ENCODE measurements at places on chromosomes 3 and 15.

DNA sequence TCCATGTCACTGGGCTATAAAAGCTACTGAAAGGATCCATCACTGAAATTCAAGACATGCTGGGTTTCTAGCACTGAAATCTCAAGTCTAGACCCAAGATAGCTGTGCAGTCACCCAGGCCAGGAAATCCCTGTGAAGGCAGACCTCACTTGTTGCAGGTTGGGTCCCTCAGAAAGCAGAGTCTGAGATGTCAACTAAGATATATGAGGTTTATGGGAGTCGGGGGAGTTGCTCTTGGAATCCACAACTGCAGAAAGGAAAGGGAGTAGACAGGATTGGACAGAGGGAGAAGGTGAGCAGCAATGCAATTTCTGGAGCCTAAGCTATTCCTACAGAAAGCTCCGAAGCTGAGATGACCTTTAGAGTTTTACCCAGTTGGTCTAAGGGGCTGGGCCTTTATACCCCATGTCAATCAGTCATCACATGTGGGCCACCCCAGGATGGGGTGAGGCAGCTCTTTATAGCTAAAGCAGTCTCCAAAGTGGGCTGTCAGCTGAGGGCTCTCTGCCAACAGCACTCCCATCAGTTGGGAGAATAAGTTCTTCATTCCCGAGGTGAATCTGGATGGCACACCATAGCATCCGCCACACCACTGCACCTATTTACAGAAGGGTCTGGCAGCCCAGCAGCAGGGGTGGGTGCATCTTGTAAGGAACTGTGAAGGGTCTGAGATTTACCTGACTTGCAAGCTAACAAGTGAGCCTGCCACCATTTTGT, 52.3 kb upstream of the ACVR2B start:
- no peak for DNase-seq

GRCh38 chr3:107620534-107620933, 97.8 kb downstream of the BBX start:
- DNase-seq: no peak

- DNase-seq: peak; percentile 80
These were observed 31.4 kb downstream of the HRH1 start for GRCh38 chr3:11185564-11186317.

DNA sequence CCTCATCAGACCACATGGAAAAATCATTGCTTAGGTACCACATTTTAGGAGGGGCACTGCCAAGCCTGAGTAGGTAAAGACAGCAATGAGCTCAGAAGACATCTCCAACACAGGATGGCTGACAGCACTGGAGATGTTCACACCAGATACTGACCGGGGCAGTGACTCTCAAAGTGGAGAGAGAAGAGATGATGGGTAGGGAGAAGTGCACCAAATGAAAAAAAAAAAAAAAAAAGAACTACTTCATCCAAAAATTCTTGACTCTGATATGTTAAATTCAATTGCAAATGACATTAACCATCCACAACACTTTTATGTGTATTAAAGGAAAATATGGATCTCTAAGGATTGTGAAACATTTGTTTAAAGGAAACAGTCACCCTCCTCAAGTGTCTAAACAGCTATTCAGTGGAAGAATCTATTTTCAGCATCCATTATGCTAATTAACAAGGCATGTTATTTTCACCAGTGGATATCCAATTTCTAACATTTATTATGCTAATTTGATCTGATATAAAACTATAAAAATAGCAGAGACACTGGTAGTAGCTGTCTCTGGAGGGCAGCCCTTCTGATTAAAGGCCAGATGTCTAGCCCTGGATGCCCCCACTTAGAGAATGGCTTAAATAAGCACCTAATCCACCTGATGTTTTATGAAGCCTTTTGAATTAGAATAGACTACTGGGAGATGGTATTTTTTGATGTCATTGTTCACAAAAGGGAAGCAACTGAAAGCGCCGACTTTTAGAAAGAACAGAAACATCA, 48.2 kb upstream of the VGLL4 start:
- DNase-seq: no peak

DNA sequence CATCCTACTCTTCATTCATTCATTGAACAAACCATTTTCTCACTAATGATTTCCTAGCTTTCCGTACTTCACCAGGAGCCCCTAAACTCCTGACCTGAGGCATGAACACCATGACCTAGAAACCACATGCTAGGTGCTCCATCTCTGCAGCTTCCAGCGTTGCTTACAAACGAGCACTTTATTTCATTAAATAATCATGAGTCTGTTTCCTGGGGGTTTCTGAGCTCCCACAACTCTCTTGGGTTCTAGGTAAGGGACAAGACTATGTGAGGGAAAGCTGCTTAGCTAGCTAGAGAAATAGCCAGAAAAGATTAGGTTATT, 1.3 kb downstream of the MAP2K1 start:
- no peak for DNase-seq

- no peak for DNase-seq
These were observed 65.1 kb downstream of the SLC12A8 start for GRCh38 chr3:125147491-125147820.

- peak; percentile 58 for DNase-seq
These were observed at the start of gene CFAP100 for GRCh38 chr3:126394179-126394976. Gene CFAP100 (plus strand): TSS chr3:126394909. CDS start chr3:126396001, 1,092 bp downstream.

- DNase-seq: no peak
These were observed 441.1 kb upstream of the DPH6 start for GRCh38 chr15:35987056-35987455.

GRCh38 chr3:8990266-8991215, 27.3 kb upstream of the RAD18 start:
- peak; percentile 65 for DNase-seq

DNA sequence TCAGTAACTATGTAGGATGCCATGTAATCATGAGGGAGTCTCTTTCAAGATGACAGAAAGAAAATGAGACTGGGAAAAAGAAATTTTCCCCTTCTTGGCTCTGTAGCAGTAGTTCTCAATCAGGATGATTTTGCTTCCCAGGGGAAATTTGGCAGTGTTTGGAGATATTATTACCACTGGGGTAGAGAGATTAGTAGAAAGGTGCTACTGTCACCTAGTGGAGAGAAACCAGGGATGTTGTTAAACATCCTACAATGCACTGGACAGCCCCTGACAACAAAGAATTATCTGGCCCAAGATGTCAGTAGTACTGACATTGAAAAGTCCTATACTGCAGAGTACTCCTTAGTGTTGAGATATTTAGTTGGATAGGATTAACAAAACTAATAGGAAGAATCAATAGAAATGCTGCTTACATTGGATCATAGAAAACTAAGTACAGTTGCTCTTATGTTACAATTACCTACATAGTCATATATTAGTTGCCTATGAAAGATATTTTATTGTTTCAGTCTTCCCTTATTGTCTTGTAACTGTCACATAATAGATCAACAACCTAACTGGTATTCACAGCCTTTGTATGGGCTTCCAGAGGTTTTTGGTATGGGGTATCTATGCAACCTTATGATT, 433.3 kb downstream of the RAP2B start:
- no peak for DNase-seq

DNA sequence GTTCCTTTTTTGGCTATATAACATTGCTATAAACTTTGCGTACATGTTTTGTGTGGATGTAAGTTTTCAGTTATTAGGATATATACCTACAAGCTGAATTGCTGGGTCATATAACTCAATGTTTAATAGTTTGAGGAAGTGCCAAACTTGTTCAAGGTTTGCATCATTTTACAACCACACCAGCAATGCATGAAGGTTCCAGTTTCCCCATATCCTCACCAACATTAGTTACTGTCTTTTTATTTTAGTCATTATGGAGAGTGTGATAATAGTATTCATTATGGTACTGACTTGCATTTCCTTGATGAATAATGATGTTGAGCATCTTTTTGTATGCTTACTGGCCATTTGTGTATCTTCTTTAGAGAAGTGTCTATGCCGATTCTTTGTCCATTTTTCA, 112.3 kb downstream of the NR1I2 start:
- DNase-seq: no peak

GRCh38 chr15:29815000-29815710, 7.1 kb downstream of the TJP1 start:
- DNase-seq: no peak

- no peak for DNase-seq
These were observed 14.4 kb upstream of the TBL1XR1 start for GRCh38 chr3:177211503-177212277.

DNA sequence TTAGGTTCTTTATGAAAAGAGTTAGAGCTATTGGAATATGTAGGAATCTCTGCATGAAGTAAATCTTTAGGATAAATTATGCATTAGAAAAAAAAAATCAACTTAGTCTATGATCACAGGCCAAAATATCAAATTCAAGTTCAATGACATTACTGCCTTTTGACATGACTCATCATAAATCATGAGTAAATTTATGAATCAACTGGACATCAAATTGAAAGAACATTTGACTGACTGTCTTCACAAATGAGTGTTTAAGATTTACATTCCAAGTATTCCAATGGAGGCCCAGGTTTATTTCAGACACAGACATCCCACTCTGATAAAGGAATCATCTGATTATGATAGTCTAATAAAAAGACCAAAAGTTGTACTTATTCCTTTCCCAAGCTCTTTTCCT, 192.8 kb upstream of the TTC14 start:
- DNase-seq: no peak

DNA sequence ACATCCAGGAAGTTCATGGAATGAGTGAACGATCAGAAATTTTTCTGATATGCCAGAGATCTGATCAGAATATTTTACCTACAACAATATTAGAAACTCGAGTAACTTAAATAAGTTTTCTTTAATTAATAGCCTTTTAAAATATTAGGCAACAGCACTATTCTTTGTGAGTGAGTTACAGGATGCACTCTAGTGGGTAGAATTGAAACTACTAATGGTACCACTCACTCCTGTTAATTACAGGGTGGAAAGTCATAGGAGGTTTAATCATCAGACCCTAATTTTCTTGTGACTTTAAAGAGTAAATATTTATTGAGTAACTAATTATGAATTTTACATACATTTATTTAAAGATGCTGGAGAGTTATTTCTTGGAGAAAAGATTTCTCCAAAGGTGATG, 217.3 kb downstream of the CACNA2D3 start:
- DNase-seq: no peak

DNA sequence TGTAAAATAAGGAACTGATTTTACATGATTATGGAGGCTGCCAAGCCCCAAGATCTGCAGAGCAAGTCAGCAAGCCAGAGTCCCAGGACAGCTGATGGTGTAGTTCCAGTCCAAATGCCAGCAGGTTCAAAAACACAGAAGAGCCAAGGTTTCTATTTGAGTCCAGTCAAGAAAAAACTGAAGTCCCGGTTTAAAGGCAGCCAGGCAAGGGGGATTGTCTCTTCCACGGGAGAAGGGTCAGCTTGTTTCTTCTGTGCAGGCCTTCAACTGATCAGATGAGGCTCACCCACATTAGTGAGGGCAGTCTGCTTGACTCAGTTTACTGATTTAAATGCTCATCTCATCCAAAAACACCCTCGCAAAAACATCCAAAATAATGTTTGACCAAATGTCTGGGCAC, 246.2 kb downstream of the PLCL2 start:
- no peak for DNase-seq

DNA sequence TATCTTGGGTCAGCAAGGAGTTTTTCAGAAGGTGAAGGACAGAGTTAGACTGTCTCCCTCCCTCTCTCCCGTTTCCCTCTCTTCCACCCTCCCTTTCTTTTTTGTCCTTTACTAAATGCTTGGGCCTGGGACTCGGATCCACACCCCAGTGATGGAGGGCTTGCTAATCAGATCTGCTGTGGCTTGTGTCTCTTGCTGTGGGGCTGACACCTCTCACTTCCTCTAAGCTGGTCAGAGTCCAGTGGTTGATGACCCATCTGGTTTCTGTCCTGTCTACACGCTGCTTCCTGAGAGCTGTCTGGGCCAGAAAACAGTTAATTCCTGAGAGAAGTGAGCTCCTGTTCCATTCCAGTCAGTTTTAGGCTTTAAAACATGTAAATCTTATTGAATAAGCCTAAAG, 849 bp downstream of the TRAK1 start:
- no peak for DNase-seq

- peak; percentile 86 for DNase-seq
These were observed 7.7 kb downstream of the LRRC2 start for GRCh38 chr3:46558184-46559043.

DNA sequence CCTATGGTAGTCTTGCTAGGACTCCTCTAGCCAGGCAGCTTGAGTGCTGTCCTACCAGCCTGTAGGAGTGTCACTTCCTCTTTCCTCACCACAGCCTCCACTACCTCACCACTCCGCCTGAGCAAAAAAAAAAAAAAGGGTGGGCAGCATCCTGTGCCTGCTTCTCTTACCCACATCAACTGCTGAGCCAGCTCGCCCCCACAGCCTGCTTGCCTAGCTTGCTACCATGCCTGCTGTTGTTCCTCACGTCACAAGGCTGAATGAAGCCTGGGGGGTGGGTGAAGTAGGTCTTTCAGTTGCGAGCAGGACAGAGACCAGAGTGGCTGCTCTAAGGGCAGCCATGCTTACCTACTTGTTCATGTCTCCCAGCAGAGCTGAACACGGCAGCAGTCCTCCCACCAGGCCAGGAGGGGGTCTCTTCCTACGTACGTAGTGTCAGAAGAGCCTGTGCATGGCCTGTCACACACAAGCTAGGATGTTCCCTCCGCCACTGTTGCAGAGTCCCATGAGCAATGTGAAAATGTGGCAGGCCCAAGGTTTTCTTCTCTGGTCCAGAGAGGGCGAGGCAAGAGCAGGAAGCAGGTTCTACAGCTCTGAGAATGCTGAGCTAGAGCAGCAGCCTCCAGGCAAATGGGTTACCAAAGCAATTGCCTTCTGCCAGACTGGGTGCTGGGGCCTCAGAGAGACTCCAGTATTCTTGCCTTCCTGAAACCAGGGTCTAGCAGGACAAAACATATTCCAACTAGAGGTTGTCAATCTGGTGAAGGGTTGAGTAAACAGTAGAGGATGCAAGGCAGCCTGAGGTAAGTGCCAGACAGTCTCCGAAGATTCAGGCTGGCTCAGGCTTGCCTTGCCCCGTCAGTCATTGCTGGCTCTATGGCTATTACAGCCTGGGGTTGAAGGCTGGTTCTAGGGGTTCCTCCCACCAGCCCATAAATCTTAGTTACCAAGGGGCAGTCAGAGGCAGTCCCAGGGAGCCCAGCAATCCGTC, 8.1 kb downstream of the PPM1M start:
- no peak for DNase-seq

- no peak for DNase-seq
These were observed 202.6 kb downstream of the PDCD6IP start for GRCh38 chr3:34001022-34001421.

DNA sequence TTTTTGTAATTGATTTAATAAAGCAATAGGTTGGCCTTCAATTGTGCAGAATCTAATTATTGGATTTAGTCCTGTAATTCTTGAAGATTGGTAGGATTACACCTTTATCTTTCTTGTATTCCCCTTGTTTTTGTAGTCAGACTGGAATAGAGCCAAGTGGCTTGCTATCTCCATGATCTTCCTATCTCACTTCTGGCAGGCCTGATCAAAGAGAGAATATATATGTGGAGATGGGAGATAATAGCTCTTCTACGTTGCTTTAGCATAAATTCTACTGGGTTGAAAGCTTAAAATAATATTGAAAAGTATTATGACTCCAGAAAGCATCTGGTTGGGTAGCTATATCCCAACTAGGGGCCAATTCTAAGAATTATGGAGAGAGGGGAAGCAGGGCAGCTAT, 16.9 kb upstream of the IFT57 start:
- no peak for DNase-seq

GRCh38 chr3:94935738-94936580, 873.1 kb downstream of the NSUN3 start:
- DNase-seq: no peak
